ENCODE measurements at places on chromosomes 4 and X. TPM values are rescaled to one million over a fixed set of nuclear protein-coding genes. Genes with fewer than 3 reads are reported as not detected.

The XK gene
- total RNA-seq: 0.04 TPM

DNA sequence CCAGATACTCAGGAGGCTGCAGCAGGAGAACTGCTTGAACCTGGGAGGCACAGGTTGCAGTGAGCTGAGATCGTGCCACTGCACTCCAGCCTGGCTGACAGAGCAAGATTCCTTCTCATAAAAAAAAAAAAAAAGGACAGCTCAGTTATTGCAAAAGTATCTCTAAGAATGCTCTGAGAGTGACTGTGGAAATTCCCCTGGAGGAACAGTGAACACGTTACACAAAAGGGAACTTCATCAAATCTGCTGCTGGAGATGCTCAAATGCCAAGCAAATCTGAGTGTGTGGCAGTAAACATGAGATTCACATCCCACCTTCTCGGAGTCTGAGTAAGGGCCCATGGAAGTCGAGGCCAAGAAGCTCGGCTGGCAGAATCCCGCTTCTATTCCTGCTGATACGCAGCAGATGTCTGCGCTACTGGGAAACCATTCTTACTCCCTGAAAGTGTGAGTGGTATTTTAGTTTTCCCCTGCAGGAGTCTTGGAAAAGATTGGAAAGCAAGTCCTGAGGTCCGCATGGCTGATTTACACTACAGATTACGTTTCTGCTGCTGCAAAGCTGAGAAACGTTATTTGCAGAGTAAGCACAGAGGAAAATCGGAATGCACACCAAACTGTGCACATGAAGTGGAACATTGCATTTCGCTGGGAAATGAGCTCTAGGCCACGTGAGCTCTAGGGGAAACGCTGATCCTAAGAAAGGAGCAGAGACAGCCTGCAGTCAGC, 162.9 kb downstream of the NSUN7 start:
- H3K36me3 ChIP-seq: no peaks in the 10 kb centered on the region
- H3K4me3 ChIP-seq: no peak overlapping the region
- no peaks in the 10 kb centered on the region for H3K4me1 ChIP-seq
- no peaks in the 10 kb centered on the region for H3K27me3 ChIP-seq
- no peak overlapping the region for H3K27ac ChIP-seq

The PALLD gene
- 0.71 TPM for total RNA-seq

DNA sequence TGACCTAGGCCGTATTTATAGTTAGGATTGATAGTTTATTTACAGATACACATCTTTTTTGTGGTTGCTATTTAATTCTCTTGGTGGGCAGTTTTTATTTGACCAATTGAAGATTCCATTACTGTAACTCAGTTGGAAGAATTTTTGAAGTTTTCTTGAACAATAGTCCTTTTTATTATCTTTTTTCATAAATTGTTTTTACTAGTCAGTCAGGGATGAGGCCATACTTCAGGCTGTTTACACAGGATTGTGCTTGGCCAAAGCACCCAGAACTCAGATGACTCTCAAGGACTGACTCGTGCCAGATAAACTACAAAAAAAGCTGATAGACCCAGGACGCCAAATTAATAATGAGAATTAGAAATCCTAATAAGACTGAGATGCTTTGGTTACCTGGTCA, 7.0 kb downstream of the HERC3 start:
- H3K36me3 ChIP-seq: no peaks in the 10 kb centered on the region
- no peak for DNase-seq
- H3K27ac ChIP-seq: no peak overlapping the region
- no peak overlapping the region for H3K4me3 ChIP-seq

DNA sequence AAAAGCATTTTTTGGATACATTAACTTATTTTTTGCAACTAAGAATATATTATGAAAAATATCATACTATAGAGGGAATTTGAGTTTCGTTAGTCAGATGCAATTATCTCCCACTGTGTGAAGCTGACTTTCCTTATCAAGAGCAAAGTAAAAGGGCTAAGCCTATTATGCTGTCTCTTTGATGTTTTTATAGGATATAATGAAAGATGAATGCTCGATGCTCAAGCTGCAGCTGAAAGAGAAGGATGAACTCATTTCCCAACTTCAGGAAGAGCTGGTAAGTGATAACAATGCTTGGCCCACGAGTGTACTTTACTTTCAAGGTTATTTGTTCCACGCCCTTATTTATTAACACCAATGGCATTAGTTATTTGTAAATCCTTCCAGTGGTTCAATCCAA, 688.4 kb downstream of the CCSER1 start:
- no peaks in the 10 kb centered on the region for H3K4me1 ChIP-seq
- H3K27ac ChIP-seq: no peak overlapping the region
- no peaks in the 10 kb centered on the region for H3K27me3 ChIP-seq
- H3K4me3 ChIP-seq: no peak overlapping the region
- no peak for DNase-seq

- H3K27me3 ChIP-seq: no peaks in the 10 kb centered on the region
- H3K36me3 ChIP-seq: no peaks in the 10 kb centered on the region
Observed at GRCh38 chr4:160202802-160203201, 1099.9 kb downstream of the RAPGEF2 start.

The NPY2R gene
- total RNA-seq: not detected

The TXK gene
- not detected for total RNA-seq

- H3K27ac ChIP-seq: no peak overlapping the region
- H3K4me3 ChIP-seq: no peak overlapping the region
- H3K4me1 ChIP-seq: no peaks in the 10 kb centered on the region
- no peaks in the 10 kb centered on the region for H3K27me3 ChIP-seq
- no peaks in the 10 kb centered on the region for H3K36me3 ChIP-seq
Observed at GRCh38 chr4:19927381-19927780, 324.3 kb upstream of the SLIT2 start.

DNA sequence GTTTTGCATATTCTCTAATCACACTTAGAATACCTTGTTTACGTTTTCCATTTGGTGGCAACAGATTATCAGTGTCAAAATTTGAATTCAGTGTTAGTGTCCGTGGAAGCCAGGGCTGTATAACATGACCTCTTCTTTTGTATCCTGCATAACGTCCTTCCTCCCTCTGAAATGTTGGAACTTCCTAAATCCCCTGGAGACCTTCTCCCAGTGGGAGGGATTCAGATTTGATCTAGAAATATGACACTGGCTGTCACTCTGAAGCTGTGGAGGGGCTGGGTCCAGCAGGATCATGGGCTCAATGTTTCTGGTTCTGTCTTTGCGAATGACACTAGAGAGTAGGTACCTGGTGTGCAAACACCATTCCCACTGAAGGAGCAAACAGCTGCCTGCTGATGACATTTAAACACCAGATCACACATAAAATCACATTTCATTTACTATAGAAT, 850 bp upstream of the CXCL3 start:
- H3K36me3 ChIP-seq: no peaks in the 10 kb centered on the region
- DNase-seq: no peak
- H3K4me3 ChIP-seq: no peak overlapping the region
- no peaks in the 10 kb centered on the region for H3K27me3 ChIP-seq
- H3K4me1 ChIP-seq: no peaks in the 10 kb centered on the region

DNA sequence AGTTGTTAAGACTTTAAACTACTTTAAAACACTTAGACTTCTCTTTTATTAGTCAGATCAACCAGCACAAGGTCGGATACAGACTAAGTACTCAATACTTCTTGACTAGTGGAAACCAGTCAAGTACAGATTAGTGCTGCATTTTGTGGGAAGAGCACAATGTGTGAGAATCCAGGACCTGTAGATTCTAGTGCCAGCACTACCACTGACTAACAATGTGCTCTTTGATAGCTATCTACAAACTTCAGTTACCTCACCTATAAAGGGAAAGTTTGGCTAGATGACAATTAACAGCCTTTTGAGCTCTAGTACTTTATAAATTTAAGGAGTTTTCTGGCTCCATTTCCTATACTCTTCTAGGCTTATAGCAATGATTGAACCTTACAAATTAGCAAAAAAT, 181.5 kb downstream of the SLC4A4 start:
- H3K36me3 ChIP-seq: no peaks in the 10 kb centered on the region
- no peaks in the 10 kb centered on the region for H3K27me3 ChIP-seq
